ENCODE measurements at places on chromosomes 6 and 20. TPM values are rescaled to one million over a fixed set of nuclear protein-coding genes. Genes with fewer than 3 reads are reported as not detected.

BPI gene
- not detected for total RNA-seq

PDYN gene
- total RNA-seq = 0.63 TPM

SLC22A3 gene
- 2.7 TPM for total RNA-seq

CST4 gene
- total RNA-seq = not detected

SLC22A7 gene
- not detected for total RNA-seq

TNFRSF6B gene
- total RNA-seq = not detected

CGAS gene
- total RNA-seq = 6.7 TPM

CYP24A1 gene
- not detected for total RNA-seq

GSTA2 gene
- total RNA-seq = not detected

MYB gene
- 7.6 TPM for total RNA-seq

C6orf141 gene
- total RNA-seq = 16.1 TPM

IP6K3 gene
- 0.22 TPM for total RNA-seq

ERGIC3 gene
- total RNA-seq = 178 TPM

SUMO4 gene
- 1.3 TPM for total RNA-seq

KHDC1 gene
- 4.3 TPM for total RNA-seq

CTCFL gene
- total RNA-seq = 0.82 TPM

ID4 gene
- total RNA-seq = 8.3 TPM

SCRT2 gene
- 0.34 TPM for total RNA-seq

VWA7 gene
- 1.5 TPM for total RNA-seq

FAM184A gene
- 12.1 TPM for total RNA-seq

BIRC7 gene
- total RNA-seq = not detected

WFDC10B gene
- total RNA-seq = 0.54 TPM

FITM2 gene
- total RNA-seq = 2.0 TPM

HLA-DQB1 gene
- total RNA-seq = 1.2 TPM

KCNQ5 gene
- 1.3 TPM for total RNA-seq

TPX2 gene
- 125 TPM for total RNA-seq

C20orf96 gene
- total RNA-seq = 22.7 TPM

SLC22A1 gene
- 0.45 TPM for total RNA-seq

HDGFL1 gene
- total RNA-seq = not detected

TRIM31 gene
- total RNA-seq = not detected

FOXQ1 gene
- not detected for total RNA-seq

ARMC2 gene
- 4.3 TPM for total RNA-seq

PRELID3B gene
- 50.5 TPM for total RNA-seq

DSTN gene
- total RNA-seq = 208 TPM

CRISP1 gene
- not detected for total RNA-seq

MED23 gene
- 13.8 TPM for total RNA-seq

SLPI gene
- total RNA-seq = not detected

TPD52L1 gene
- 9.6 TPM for total RNA-seq

PREX1 gene
- total RNA-seq = 12.8 TPM

POFUT1 gene
- 24.4 TPM for total RNA-seq

MAFB gene
- total RNA-seq = 1.8 TPM

OR12D3 gene
- not detected for total RNA-seq

KCNS1 gene
- total RNA-seq = 1.9 TPM

XKR7 gene
- 1.8 TPM for total RNA-seq

Measured in H1 (cell line).